ENCODE measurements at places on chromosomes 12 and 14. TPM values are rescaled to one million over a fixed set of nuclear protein-coding genes. Genes with fewer than 3 reads are reported as not detected.

- no peak for DNase-seq
- peaks cover 3% of the 10 kb centered on the region for H3K4me1 ChIP-seq
- no peaks in the 10 kb centered on the region for H3K36me3 ChIP-seq
- H3K4me3 ChIP-seq, result no peak overlapping the region
Observed at GRCh38 chr14:39568809-39569538, 136.7 kb upstream of the FBXO33 start.

DNA sequence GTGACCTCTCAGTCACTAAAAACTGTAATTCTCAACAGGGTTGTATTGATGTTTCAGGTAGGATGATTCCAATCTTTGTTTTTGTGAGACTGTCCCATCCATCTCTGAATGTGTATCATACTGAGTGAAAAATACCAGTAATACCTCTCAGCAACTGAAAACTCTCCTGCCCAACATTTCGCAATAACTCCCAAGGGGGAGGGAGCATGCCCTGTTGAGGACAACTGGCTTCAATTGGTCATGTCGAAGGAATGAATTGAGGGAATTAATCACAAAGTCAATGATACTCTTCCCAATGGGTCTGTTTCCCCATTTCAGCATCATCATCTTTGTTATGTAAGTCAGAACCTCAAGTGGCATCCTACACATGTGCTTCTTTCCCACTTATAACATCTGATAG, 102.4 kb upstream of the E2F7 start:
- H3K27ac ChIP-seq, result no peak overlapping the region
- no peak overlapping the region for H3K4me3 ChIP-seq
- no peaks in the 10 kb centered on the region for H3K36me3 ChIP-seq
- DNase-seq, result no peak
- no peaks in the 10 kb centered on the region for H3K4me1 ChIP-seq

NOXRED1 gene
- total RNA-seq, result not detected

DNA sequence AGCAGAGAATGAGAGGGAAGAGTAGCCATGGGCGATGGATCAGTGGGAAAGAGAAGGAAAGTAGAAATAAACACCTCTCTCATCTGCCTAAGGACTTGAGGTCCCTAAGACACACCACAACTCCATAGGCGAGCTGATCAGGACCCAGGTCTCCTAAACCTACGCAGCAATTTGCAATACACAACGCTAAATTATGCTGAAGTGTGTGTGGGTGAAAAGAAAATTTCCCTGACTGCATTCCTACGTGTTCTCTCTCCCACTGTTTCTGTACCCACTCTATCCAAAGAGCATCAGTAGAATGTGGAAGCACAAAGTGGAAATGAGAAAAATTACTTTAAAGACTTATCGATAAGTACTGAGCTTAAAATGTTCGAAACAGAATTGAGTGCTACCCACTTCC, 88.9 kb downstream of the RPS29 start:
- H3K27ac ChIP-seq, result no peak overlapping the region
- H3K4me1 ChIP-seq, result no peaks in the 10 kb centered on the region
- DNase-seq, result no peak
- no peaks in the 10 kb centered on the region for H3K36me3 ChIP-seq

- H3K4me3 ChIP-seq, result peak overlapping the region; percentile 87
- H3K27ac ChIP-seq, result peak overlapping the region; percentile 98
Observed at GRCh38 chr14:51652168-51653078, 713 bp downstream of the FRMD6 start.

GRCh38 chr14:89207925-89208328, 209.1 kb downstream of the FOXN3 start:
- peaks cover 3% of the 10 kb centered on the region for H3K4me1 ChIP-seq
- H3K27ac ChIP-seq, result no peak overlapping the region
- no peaks in the 10 kb centered on the region for H3K27me3 ChIP-seq
- no peak overlapping the region for H3K4me3 ChIP-seq
- H3K36me3 ChIP-seq, result peaks cover 4% of the 10 kb centered on the region

ANKRD33 gene
- not detected for total RNA-seq

SMOC1 gene
- not detected for total RNA-seq

- no peak for DNase-seq
- no peak overlapping the region for H3K27ac ChIP-seq
- no peaks in the 10 kb centered on the region for H3K4me1 ChIP-seq
- H3K36me3 ChIP-seq, result no peaks in the 10 kb centered on the region
- no peaks in the 10 kb centered on the region for H3K27me3 ChIP-seq
Observed at GRCh38 chr14:100474196-100474595, 113.0 kb downstream of the BEGAIN start.

GRCh38 chr14:70029296-70030132, 150.3 kb downstream of the SMOC1 start:
- H3K4me1 ChIP-seq, result no peaks in the 10 kb centered on the region
- DNase-seq, result no peak
- H3K27ac ChIP-seq, result no peak overlapping the region
- H3K4me3 ChIP-seq, result no peak overlapping the region

DNA sequence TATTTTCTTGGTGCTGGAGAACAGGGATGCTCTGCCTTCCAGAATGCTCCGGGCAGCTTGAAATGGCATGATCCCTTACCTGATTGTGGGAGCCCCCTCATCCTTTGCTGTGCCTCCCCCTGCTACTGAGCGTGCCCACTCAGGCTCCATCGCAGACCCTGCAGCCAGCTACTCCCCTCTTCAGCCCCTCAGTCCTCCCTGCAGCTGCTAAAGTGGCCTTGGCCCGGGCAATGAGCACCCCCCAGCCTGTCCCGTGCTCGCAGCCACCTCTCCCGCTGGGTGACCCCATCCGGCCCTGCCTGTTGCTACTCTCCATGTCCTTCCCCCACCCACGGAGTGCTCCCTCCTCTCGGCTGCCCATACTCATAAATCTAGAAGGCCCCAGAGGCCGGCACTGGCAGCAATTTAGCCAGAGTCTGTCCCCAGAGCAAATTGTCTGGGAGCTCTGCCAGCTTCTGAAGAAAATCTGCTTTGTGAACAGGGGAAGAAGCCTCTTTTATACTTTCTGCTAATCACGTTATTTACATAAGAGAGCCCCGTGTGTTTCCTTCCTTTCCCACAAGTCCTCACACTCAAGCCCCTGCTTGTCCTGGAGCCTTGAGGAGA, 143.7 kb upstream of the FRMD6 start:
- H3K4me1 ChIP-seq, result peaks cover 8% of the 10 kb centered on the region
- H3K36me3 ChIP-seq, result no peaks in the 10 kb centered on the region
- peak overlapping the region; percentile 77 for H3K27ac ChIP-seq
- peak; percentile 64 for DNase-seq

CPNE8 gene
- total RNA-seq, result 5.5 TPM

DBX2 gene
- total RNA-seq, result not detected

GRCh38 chr14:77507762-77508161, 9.1 kb upstream of the ISM2 start:
- no peaks in the 10 kb centered on the region for H3K27me3 ChIP-seq
- H3K27ac ChIP-seq, result no peak overlapping the region
- H3K4me3 ChIP-seq, result no peak overlapping the region
- DNase-seq, result no peak

DPF3 gene
- 20.5 TPM for total RNA-seq

OR11G2 gene
- total RNA-seq, result not detected

DNA sequence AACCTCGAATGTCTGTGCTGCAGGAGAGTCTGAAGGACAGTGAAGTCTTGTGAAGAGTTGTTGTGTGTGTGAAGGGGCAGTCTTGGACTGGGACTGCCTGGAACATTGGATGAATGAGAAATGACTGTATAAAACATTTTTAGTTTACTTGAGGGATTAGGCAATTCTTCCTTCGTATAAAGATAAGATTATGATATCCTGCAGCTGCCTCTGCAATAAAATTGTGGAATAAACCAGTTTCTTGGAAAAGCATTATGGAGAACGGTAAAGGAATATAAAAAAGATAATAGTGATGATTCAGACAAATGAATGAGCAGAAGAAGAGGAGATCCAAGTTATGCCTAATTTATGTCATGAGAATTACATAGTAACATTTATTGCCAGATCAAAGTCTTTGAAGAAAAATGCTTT, 30.9 kb upstream of the LUM start:
- H3K27ac ChIP-seq, result peak overlapping the region; percentile 39
- H3K4me3 ChIP-seq, result no peak overlapping the region
- H3K27me3 ChIP-seq, result no peaks in the 10 kb centered on the region
- no peaks in the 10 kb centered on the region for H3K4me1 ChIP-seq
- peak; percentile 25 for DNase-seq

DNA sequence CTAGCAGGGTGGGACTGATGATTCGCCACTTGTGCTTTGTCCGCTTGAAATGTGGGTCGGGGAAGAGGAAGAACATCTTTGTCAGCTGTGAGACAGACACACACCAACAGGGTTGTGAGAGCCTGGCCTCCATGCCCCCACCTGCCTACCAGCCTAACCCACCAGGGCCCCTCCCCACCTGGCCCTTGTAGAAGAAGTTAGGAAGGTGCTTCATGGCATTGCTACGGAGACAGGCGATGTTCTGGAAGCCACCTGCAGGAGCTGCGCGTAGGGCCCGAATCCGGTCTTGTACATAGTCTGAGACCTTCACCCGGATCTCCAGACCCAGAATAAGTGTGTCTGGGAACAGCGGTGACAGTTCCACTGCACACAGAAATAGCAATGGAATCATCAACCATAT, 2.3 kb downstream of the METTL1 start:
- no peak for DNase-seq
- H3K27ac ChIP-seq, result no peak overlapping the region
- no peaks in the 10 kb centered on the region for H3K36me3 ChIP-seq
- peaks cover 20% of the 10 kb centered on the region for H3K27me3 ChIP-seq

DNA sequence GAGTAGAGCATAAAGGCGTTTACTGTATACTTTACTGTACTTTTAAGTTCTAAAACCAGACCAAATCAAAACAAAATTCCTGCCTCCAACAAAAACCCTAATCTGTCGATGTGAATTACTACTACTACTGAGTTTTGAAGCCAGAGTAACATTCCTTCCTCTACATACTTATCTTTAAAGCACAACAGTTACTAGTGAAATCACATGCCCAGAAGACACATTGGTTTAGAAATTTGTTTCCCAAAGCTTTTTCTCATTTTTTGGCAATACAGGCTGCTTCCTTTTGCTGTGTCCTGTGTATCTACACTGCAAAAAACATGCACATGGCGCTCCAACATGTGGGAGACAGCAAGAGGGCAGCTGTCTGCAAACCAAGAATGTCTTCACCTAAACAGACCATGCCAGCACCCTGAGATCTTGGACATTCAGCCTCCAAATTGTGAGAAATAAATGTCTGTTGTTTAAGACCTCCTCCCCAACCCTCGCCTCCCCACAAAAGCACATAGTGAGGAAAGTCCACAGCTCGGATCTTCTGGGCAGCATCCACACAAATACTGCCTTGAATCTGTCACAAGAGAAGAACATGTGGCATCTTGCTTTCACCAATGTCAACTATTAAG, 21.1 kb downstream of the SETD3 start:
- peaks cover 13% of the 10 kb centered on the region for H3K36me3 ChIP-seq
- H3K27ac ChIP-seq, result no peak overlapping the region
- no peak overlapping the region for H3K4me3 ChIP-seq

DNA sequence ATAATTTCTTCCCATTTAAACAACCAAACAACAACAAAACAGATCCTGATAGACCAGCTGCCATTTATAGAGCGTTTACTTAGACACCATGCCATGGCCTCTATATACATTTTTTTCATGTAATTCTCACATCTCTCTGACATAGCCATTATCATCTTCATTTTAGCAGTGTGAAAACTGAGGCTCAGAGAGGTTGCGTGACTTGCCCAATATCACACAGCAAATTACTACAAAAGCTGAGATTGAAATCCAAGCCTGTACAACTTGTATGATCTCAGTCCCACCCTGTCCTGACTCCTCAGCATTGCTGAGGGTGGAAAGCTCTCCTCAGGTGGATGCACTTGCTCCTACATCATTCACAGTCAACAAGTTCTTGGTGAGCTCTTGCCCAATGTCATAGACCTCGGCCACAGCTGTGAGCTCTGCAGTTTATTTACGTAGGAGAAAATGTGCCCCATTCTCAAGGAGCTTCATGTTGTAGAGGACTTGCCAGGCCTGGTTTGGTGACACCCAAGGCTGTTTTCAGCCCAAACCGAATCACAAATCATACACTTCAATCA, 55.5 kb downstream of the CRACR2A start:
- H3K4me3 ChIP-seq, result no peak overlapping the region
- H3K36me3 ChIP-seq, result no peaks in the 10 kb centered on the region
- H3K4me1 ChIP-seq, result no peaks in the 10 kb centered on the region
- no peak overlapping the region for H3K27ac ChIP-seq
- DNase-seq, result no peak

DNA sequence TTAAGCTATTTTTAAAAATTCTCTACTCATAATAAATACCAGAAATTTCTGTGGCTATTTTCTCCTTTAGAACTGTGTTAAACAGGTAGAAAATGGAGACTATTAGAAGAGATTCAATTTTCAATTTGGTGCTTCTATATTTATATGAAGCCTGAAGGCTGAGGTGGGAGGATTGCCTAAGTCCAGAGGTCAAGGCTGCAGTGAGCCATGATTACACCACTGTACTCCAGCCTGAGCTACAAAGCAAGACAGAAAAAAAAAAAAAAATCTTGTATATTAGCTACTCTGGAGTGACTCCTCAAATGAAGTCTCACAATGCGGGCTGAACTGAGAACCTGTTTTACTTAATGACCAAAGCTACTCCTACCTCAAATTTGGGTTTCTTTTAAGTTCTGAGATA, 9.8 kb upstream of the DPF3 start:
- H3K4me3 ChIP-seq, result no peak overlapping the region
- H3K27me3 ChIP-seq, result no peaks in the 10 kb centered on the region
- no peak for DNase-seq
- H3K4me1 ChIP-seq, result peaks cover 27% of the 10 kb centered on the region
- H3K36me3 ChIP-seq, result no peaks in the 10 kb centered on the region
- H3K27ac ChIP-seq, result no peak overlapping the region

- H3K4me3 ChIP-seq, result no peak overlapping the region
- H3K27ac ChIP-seq, result no peak overlapping the region
- no peaks in the 10 kb centered on the region for H3K36me3 ChIP-seq
- H3K4me1 ChIP-seq, result peaks cover 4% of the 10 kb centered on the region
Observed at GRCh38 chr12:26058818-26059217, 66.0 kb downstream of the BHLHE41 start.

DNA sequence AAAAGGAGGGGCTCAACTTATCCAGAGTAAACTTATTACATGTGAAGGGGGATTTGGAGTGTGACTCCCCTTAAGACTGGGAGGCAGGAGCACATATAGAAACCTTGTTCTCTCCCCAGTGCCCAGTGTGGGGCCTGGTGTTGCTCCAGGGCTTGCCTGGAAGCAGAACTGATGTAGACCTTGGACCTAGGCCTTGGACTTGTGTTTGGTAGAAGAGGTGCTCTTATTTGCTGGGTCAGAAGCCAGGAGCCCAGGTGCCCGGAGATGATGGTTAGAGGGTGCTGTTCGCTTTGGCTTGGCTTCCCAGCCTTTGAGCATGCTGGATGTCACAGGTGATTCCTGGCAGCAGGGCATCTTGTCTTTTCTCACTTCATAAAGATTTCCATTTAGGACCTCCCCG, 110.4 kb downstream of the SMOC1 start:
- no peak for DNase-seq
- no peak overlapping the region for H3K4me3 ChIP-seq
- H3K4me1 ChIP-seq, result no peaks in the 10 kb centered on the region
- H3K36me3 ChIP-seq, result no peaks in the 10 kb centered on the region
- peaks cover 9% of the 10 kb centered on the region for H3K27me3 ChIP-seq

CNTN1 gene
- total RNA-seq, result 0.13 TPM

All from heart left ventricle (tissue), 16 donors.